CD4-positive, alpha-beta T cell (primary cell): ENCODE measurements at places on chromosomes 12 and 14.

- no peak for DNase-seq
Observed at GRCh38 chr12:41220931-41221330, 32.8 kb downstream of the PDZRN4 start.

DNA sequence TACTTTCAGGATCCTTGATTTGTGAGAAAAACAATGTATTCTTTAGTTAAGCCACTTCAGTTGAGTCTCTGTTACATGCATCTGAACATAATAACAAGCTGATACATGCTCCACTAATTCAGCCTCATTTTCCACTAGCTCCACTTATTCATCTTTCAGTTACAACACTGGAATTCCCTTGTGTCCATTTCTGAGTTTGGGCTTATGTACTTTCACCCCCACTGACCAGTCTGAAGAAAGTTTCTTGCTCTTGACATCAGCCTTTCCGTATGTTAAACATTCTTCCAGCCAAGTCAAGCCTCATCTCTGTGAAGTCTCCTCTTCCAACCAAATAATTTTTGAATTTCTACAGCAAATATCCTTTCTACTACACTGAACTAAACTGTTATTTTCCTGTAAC lies 592.5 kb upstream of the NOVA1 start:
- DNase-seq: no peak

- peak; percentile 52 for DNase-seq
Observed at GRCh38 chr14:63650256-63650952, 8.7 kb upstream of the WDR89 start.

DNA sequence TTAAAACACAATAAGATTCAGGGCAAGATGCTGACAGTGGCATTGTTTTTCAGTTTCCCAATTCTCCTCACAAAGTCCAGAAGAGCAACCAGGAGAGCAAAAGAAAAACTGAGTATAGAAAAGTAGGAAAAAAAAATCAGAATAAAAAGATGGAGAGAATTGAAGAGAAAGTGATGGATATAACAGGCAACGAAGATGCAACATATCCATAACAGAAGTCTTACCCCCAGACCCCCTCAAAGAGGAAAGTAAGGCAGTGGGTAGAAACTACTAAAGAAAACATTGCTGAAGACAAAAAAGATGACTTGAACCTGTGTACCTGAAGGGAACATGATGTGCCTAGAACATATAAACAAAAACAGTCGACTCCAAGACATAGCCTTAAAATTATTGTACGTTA lies 10.6 kb downstream of the TCL1A start:
- DNase-seq: no peak

- peak; percentile 92 for DNase-seq
Observed at GRCh38 chr14:75249251-75249957, 29.2 kb upstream of the FOS start.

- no peak for DNase-seq
Observed at GRCh38 chr14:73253721-73254120, 16.4 kb downstream of the PAPLN start.

- no peak for DNase-seq
Observed at GRCh38 chr12:32501835-32502333, 102.5 kb downstream of the FGD4 start.

- DNase-seq: no peak
Observed at GRCh38 chr12:30473274-30473673, 222.4 kb downstream of the IPO8 start.

GRCh38 chr14:71137536-71138447 lies 230.5 kb downstream of the PCNX1 start:
- no peak for DNase-seq

- no peak for DNase-seq
Observed at GRCh38 chr14:58598804-58599525, 38.8 kb upstream of the DACT1 start.

DNA sequence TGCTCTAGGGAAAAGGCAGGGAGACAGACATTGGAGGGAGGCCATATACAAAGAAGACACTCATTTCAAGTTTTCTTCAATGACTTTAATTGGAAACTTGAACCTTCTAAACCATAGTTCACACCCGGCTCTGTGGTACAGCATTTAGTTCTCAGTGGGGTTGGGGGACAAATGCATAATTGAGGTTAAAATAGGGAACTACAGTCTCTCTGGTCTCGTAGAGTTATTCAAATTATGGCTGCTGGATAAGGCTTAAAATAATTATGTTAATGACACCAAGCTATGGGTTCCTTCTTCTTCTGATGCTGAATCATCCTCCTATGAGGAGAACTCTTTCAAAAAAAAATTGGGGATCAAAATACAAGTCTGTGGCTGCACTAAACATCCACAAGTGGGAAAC lies 3.8 kb upstream of the RPAP3 start:
- no peak for DNase-seq

DNA sequence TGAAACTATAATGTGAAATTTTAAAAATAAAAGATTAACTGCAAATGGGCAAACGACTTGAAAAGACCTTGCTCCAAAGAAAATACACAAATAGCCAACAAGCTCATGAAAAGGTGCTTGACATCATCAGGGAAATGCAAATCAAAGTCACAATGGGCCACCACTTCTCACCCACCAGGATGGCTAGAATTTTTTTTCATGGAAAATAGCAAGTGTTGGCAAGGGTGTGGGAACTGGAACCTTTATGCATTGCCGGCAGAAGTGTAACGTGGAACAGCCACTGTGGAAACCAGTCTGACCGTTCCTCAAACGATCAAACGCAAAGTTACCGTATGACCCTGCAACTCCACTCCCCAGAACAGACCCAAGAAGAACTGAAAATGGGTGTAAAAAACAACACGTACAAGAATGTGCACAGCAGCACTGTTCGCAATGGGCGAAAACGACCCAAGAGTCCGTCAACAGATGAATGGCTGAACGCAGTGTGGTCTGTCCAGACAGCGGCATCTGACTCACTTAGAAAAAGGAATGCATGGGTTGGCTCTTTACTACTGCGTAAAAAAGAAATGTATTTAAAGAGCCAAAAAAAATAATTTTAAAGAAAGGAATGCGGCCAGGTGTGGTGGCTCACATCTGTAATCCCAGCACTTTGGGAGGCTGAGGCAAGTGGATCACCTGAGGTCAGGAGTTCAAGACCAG lies 40.2 kb downstream of the SCARB1 start:
- no peak for DNase-seq

DNA sequence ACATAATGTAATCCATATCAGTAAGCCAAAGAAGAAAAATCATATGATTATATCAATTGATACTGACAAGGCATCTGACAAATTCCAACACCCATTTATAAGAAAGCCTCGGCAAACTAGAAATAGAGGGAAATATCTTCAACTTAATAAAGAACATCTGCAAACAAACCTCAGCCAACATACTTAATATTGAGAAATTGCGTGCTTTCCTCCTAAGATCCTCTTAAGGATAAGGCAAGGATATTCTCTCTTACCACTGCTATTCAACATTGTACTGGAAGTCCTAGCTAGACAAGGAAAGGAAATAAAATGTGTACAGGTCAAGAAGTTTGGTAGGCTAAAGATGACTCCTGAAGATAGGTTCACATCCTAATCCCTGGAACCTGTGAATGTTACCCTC lies 115.9 kb downstream of the DERA start:
- no peak for DNase-seq

- no peak for DNase-seq
Observed at GRCh38 chr12:15756822-15757221, 32.4 kb downstream of the EPS8 start.

DNA sequence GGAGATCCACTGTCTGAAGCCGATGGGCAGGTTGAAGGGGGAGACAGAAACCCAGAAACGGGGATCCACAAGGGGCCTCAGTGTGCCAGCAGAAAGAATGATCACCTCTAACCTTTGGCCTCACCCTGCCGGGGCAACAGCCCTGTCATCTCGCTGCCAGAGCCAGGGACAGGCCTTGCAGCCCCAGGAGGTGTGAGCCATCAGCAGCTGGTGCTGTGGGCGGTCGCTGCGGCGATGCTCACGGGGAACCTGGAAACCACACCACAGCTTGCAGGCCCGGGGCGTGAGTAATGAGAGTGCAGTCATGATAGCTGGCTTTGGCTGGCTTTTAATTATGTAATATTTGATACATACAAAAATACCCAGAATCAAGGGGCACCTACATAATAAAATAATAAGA lies 4.7 kb upstream of the TTC7B start:
- peak; percentile 52 for DNase-seq

GRCh38 chr12:109815757-109816617 lies 17.2 kb downstream of the TRPV4 start:
- DNase-seq: no peak

GRCh38 chr12:124738636-124739467 lies 124.8 kb downstream of the SCARB1 start:
- DNase-seq: no peak

- no peak for DNase-seq
Observed at GRCh38 chr14:93245764-93246420, 38.8 kb downstream of the UBR7 start.

DNA sequence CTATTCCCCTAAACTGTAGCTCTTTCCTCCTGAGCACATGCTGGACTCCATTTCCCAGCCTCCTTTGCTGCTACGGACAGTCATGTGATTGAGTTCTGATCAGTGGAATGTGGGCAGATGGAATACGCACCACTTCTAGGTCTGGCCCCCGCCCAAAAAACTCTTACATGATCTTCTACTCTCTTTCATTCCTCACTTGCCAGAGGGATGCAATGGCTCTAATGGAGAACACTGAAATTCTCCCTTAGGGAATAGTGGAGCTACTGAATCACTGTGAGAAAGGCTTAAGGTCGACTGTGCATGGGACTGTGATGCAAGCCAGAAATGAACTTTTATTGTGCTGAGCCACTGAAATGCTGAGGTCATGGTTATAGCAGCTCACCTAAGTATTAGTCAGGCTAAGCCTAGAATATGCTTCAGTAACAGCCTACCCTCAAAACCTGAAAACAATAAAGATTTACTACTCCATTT lies 13.0 kb upstream of the TMED2 start:
- no peak for DNase-seq

- no peak for DNase-seq
Observed at GRCh38 chr12:47636908-47637780, 68.7 kb downstream of the RPAP3 start.

GRCh38 chr12:94244165-94245133 lies 96.1 kb downstream of the PLXNC1 start:
- DNase-seq: no peak

DNA sequence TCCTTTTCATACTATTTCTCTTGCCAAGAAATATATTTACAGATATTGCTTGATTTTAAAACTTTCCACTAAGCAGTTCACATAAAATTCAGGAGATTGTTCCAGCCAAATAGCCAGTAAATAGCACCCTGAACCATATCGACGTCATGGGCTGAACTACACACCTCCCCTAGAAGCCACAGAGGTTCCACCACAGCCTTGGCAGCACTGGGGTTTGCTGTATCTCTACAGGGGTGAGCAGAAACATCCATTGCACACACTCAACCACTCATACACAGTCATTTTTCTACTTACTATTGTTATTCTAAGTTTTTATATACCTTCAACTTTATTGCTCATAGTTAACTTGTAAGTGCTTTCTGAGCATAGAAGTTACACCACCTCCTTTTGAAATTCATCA lies 8.1 kb upstream of the EIF2S3B start:
- no peak for DNase-seq

DNA sequence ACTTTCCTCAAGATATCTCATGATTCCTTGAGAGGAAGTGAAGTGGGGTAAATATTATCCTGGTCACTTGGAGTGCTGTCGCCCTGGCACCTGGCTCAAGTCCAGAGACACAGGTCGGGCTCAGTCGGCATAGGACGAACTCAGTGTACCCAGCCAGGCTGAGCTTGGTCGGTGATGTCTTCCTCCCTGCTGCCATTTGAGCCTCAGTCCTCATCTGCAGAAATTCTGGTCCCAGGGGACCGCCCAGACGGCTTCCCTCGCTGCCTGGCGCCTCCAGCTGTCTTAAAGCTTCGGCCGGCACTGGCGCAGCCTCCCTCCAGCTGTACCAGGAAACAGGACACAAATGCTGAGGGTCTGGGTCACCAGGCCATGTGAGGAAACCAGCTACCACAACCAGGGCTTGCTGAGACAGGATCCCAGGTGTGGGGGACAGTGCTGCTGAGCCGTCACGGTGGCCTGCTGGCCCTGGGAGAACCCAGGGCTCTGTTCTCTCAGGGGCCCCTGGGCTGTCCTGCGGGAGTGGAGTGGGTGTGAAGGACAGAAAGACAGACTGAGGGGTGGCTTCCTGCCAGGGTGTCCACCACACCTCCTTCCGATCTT lies 5.0 kb upstream of the KLC1 start:
- no peak for DNase-seq

DNA sequence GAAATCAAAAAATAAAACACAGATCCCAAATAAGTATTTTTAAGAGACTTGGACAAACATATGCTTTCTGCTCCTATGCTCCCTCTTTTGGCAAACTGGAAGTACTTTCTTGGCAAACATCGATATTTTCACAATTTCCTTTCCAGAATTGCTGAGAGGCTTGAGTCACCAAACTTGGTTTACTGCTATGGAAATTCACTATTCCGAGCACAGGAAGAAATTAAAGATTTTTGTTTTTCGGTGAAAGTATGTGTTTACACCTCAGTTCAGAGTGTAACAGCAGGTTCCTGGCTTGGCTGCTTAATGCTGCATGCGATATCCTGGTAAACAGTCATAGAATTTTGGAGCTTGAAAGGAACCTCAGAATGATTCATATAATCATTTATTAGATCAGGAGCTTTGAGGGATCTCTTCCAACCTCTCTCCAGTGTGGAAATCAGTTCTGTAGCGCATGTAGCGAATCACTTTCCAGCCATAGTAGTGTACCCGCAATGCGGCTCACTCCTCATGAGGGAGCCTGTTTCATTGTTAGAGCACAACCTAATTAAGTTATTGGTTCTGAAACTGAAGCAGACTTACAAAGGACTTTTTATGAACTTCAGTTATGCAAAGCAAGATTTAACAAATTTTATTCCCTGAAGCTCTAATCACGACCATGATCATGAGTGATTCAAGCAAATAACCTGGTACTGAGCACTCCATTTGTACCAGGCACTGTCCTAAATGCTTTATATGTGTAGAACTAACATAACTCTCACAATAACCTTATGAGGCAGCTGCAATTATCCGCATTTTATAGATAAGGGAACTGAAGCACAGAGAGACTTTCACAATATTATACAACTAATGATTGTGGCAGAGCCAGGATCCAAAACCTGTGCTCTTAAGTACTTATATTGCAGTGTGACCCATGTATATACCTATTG lies 56.4 kb upstream of the ATP2A2 start:
- DNase-seq: no peak

- DNase-seq: peak; percentile 13
Observed at GRCh38 chr12:132559652-132560363, 50.6 kb downstream of the LRCOL1 start.

DNA sequence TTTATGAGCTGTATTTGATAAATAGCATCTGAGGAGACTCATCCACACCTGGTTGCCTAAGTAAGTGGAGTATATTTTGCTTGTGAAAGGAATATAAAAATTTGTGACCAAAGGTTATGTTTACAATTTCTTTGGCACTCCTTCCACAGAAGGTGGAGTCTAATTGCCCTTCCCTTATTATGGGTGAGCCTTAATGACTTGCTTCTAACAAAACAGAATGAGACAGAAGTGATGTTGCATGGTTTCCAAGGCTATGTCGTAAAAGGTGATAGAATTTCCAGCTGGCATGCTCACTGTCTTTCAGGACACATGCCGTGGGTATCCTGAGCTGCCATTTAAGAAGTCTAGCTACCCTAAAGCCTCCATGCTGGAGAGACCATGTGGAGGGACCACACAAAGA lies 116.8 kb upstream of the ABCD2 start:
- DNase-seq: no peak

- no peak for DNase-seq
Observed at GRCh38 chr12:47602325-47602724, 103.5 kb downstream of the RPAP3 start.
